HT-29 (cell line): ENCODE measurements at places on chromosomes 2 and 18.

GRCh38 chr2:3539836-3540235 lies 18.3 kb downstream of the RNASEH1 start:
- DNase-seq: no peak

- DNase-seq: no peak
Measured at GRCh38 chr2:210667711-210668110, 111.3 kb downstream of the CPS1 start.

DNA sequence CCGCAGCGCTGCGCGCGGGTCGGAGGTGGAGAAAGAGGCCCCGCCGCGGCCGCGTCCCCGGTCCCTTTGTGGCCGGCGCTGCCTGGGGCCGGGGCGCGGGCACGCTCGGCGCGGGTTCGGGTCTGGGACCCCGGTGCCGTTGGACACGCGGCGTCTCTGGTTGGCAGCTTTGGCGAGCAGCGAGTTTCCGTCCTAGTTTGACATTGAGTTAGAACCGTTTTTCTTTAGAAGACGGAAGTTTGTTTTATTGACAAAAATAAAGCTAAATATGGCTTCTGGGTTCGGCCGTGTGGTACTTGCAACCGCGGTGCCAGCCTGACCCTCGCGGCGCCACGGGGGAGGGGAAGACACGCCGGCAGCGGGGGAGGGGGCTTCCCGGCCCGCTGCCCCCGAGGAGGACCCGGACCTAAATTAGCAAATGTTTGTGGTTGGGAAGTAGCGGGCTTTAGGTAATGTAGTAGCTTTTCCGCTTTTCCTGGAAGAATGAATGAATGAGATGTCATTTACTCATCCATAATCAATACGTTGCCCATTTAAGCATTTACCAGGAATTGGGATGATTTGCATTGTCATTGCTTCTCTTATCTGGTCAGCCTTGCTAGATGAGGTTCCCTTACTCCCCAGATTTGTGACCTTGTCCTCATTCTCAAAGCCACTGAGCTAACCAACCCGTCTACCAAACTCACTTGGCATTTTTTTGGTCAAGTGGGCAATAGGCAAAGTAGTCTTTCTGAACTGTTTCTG lies 530 bp downstream of the GALNT1 start:
- DNase-seq: no peak

DNA sequence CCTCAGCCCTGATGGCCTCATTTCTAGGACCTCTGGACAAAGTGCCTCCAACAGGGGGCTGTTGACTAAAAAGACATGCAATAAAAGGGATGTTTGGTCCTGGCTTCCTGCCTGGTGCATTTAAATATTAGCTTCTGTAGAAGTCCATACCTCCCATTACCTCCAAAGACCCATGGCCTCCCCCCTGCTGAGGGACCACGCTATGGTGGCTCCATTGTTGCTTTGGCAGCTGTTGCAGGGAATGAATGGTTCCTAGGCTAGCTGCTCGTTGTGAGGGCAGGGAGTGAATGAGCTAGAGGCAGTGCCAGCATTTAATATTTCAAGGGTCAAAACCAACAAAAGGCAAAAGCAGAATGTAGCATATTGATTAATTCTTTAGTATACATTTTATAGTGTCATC lies 285.9 kb downstream of the SLC8A1 start:
- no peak for DNase-seq

DNA sequence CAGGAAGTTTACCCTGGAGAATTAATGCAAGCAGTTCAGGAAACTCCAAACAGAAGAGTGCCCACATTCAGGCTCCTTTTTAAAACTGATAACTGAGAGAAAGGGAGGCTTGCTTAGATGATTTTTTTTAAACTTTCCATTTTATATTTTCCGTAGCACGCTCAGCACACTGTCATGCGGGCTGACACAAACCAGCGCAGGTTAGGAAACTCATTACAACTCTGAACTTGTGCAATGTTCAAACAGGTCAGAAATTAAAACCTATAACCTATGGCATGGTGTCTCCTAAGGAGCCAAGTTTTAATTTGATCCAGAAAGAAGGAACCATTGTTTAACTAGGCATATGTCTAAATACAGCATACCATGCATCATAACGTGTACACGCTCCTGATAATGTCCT lies 117.7 kb upstream of the SMIM21 start:
- DNase-seq: no peak

- DNase-seq: peak; percentile 76
Measured at GRCh38 chr18:75211953-75212750, 1.6 kb downstream of the TSHZ1 start.

- no peak for DNase-seq
Measured at GRCh38 chr2:239022437-239023260, 174.8 kb downstream of the TWIST2 start.

DNA sequence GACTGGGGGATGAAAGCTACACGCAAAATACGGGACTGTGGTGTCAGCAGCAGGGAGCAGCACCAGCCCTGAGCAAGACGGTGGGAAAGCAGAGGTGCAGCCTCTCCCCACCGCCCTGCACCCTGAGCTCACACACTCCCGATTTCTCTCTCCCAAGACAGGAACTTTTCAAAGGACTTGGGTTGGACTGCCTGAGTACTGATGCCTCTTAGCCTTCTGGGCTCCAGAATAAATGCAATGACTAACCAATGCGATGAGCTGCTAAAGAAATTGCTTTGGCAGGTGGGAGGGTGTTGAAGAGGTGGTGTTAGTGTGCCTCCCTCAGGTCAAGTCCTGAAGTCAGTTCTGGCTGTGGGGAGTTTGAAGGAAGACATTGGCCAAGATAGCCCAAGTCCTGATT lies 9.6 kb downstream of the TRIM54 start:
- no peak for DNase-seq

- DNase-seq: no peak
Measured at GRCh38 chr2:76711490-76711889, 810.7 kb downstream of the LRRTM4 start.

DNA sequence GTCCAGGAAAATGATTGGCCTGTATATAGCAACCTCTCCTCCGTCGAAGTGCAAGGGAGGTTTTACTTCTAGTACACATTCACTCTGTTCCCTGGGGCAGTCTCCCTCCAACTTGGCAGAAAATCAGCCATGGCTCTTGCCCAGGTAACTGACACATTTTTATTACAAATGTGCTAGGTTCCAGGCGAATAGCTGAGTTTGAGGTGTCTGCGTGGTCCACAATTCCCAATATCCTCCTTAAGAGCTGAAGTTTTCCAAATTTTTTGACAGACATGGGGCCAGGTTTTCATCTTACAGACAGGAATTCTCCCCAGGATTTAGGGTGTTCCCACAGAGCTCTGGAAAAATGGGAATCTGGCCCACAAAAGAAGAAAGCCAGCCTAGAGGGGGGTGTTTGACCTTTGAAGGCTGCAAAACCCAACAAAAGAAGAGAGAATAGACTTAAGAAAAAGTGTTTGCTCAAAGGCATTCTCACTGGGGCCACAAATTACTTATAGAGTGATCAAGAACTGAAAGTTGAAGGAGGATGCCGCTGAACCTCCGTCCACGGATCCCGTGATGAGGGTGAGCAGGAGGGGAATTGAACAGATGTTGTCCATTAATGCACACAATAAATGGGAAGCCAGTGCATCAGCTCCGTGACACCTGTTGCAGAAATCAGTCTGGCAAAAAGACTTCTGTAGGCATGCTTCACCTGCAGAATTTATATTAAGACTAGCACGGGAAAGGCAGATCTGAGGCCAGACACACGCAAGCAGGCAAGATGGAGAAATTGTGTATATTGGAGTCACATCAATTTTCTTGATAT lies 242.3 kb upstream of the COPS8 start:
- no peak for DNase-seq

GRCh38 chr2:109312902-109313301 lies 183.9 kb downstream of the SH3RF3 start:
- no peak for DNase-seq

DNA sequence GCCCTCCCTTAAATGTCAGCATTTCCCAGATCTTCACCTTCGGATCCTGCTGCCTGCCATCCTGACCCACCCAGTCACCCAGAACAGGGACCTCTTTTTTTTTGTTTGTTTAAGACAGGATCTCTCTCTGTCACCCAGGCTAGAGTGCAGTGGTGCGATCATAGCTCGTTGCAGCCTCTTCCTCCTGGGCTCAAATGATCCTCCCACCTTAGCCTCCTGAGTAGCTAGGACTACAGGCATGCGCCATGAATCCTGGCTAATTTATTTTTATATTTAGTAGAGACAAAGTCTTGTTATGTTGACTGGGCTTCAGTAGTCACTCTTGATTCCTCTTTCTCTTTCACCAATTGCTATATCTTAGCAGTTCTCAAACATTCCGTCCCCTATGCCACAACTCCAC lies 39.0 kb downstream of the INSIG2 start:
- no peak for DNase-seq

DNA sequence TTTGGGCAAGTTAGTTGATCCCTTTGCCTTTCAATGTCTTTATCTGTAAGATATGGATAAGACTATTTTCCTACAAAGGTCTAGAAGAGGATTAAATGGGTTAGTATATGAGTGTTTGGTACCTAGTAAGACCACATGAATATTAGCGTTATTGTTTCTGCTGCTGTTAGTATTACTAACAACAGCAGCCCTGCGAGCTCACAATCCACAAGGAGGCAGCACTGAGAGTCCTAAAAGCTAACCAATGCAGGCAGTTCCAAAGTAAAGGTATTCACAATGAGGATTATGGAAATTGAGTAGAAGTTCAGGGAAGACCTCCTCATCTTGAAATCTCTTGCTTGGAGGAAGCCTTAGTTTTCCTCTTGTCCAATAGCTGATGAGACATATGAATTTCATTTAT lies 248.9 kb downstream of the TDRD15 start:
- DNase-seq: peak; percentile 58
